ENCODE measurements at places on chromosomes 3 and 15. TPM values are rescaled to one million over a fixed set of nuclear protein-coding genes. Genes with fewer than 3 reads are reported as not detected.

SPATA12 gene
- total RNA-seq: not detected

DNA sequence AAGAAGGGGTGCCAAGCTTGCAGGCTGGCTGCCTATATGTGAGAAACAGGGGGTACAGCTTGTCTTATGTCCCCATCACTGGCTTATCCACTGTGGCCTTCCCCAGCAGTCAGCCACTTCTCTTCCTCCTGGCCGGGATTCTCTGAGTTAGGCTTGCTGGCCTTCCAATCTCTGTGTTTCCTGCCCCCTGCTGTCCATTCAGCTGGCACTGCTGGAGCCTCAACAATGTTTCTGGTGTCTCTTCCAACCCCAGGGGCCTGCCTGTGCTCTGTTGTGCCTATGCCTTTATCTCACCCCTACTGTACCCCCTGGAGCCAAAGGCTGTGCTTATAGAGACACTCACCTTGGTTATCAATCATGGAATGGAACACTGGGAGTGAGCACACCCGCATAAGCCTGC, 36.5 kb downstream of the ANAPC13 start:
- peak; percentile 69 for DNase-seq

- DNase-seq: no peak
Observed at GRCh38 chr3:197522183-197522715, 33.5 kb downstream of the BDH1 start.

DNA sequence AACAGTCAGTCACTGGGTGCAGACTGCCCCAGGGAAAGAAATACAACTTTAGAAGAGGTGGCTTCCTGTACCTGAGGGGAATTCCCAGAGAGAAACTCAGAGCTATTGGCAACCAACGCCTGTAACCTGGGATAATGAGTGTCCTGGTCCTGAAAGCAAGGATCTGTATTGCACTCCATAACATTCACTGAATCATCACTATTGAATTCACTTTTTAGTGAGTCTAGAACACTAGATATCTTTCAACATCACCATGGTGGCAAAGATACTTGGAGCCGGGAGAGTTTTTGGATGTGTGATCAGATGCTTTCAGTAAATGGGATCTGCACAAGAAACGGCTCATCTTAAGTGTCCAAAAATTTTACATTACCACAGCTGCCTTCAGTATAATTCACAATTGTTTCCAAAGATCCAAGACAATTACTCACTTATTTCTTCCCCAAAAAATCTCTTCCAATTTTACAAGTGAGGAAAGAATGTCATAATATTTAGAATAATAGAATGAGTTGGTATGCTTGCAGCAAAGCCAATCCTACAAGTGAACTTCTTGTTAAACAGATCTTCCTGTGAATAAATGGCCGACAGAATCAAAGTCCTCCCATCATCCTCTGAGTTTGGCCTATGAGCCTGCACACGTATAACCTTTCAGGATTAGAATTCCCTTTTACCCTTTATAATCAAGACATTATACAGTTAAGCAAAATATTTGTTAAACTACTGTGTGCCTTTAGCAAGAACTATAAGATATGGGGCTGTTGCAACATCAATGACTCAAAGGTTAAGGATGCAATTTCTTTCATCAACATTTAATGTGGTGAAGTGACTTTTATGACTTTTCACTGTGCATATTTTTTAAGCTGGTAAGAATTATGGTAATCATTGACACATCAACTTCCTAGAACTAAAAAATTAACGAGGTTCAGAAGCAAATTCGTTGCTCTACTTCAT, 243.3 kb upstream of the COL8A1 start:
- peak; percentile 81 for DNase-seq

GRCh38 chr3:96192966-96193550, 621.3 kb upstream of the EPHA6 start:
- no peak for DNase-seq
